CD4-positive, alpha-beta T cell treated with Interleukin-12 subunit alpha and Interleukin-12 subunit beta, for 1 hour (primary cell): ENCODE measurements at places on chromosomes 1 and 21.

DNA sequence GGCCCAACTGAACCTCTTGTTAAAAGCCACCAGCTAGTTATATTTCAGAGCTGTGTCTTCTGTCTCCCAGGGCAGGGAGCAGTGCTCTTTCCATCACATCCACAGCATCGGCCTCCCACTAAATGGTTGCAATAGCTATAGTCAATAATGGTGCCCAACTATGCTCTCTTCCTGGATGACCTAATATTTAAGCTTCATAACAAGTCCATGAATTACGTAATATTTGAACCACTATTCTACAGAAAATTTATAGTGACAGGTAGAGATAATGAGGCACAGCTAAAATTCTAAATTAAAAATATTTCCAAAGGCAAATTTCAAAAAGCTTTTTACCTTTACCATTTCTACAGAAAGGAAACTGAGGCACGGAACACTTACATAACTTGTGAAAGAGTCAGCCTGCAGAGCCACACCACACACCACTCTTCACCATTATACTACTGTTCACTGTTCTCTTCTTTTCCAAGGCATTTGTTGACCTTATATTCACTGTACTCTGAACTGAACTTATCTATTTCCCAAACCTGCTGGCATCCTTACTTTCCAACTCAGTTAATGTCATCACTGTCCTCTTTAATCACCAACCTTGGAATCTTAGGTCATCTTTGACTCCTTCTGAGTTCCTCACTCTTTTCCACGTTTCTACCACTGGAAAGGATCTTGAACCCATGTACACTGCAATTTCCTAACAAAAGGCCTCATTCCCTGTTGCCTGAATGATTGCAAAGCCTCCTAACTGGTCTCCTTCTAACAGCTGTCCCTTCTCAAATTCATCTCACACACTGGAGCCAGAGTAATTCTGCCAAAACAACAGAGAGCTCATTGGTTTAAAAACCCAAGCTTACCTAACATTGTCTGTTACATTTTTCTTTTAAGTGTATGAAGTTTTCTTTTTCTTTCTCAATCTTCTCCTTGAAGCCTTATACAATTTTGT is 85.5 kb downstream of the DDAH1 start:
- no peak for DNase-seq

DNA sequence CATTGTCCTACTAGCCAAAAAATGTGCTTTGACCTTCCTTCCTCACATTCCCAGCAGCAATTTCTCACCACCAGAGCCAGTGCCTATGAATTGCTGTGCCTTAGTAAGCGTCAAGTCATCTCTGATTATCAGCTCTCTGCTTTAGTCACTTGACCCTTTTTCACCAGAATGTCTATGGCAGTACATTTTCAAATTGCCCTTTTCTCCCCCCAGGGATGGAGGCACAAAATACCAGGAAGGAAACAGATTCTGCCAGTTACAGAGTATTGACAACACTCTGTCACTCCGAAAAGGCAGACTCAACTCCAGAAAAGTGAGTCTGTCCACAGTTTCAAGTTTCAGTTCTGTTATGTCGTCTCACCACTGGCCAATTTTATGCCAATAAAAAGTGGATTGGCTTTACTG is 167.4 kb downstream of the TNFSF18 start:
- no peak for DNase-seq

DNA sequence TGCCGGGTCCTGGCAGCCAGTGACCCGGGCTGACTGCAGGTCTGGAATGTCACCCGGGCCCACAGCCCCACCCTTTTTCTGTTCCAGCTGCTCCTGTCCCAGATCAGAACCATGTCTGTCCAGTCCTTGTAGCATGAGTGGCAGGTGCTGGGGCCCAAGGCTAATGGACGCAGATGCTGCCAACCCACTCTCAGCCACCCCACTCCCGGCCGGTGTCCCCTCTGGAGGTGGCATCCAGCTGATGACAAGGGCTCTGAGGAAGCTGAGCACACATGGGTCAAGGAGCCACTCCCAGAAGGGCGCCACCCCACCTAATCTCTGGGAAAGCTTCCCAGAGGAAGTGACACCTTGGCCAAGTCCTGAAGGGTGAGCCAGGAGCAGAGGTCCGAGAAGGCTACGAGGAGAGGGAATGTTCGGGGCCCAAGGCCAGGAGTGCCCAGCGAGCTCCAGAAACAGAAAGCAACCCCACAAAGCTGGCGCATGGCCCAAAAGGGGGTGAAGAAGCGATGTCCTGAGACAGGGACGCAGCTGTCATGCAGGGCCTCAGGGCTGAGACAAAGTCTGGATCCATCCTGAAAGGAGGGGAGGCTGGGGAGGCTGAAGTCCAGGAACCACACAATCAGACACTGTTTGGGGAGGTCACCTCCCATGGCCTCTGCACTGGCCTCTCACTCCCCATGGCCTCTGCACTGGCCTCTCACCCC is 39.5 kb downstream of the ACOT7 start:
- DNase-seq, result no peak

- DNase-seq, result no peak
Measured at GRCh38 chr1:99748419-99748818, 18.0 kb downstream of the FRRS1 start.

DNA sequence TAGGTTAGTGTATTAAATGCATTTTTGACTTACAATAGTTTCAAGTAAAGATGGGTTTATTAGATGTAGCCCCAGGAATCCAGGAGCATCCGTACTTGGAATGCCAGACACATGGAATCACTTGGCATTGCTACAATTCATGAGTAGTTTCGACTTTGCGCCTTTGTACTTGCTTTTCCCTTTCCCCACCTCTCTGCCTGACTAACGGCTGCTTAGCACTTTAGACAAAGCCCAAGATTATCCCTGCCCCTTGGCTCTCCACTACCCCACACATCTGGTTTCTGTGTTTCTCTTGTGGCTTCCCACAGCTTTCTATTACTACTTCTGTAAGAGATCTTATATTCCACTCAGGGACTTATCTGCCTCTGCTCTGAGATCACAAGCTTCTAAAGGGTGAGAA is 397.7 kb upstream of the POU3F1 start:
- DNase-seq, result no peak

DNA sequence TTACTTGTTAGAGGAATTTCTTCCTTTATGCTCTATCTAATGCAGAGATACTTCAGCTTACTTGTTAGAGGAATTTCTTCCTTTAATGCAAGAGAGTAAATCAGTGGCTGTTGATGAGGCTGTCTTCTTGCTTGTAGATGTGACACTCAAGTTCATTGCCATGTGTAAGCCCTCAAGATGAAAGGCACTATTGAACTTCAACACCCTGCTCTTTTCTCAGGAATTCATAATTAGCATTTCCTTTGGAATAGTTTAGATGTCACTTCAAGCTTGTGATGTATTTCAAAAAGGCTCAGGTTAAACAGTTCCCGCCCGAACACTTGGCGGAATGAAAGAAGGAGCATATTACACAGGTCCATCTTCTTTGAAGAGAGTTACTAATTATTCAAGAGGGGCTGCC is 251.9 kb downstream of the RGS7 start:
- DNase-seq, result no peak

- DNase-seq, result peak; percentile 37
Measured at GRCh38 chr1:182149411-182149965, 88.0 kb upstream of the ZNF648 start.

GRCh38 chr1:203823306-203823705 is 27.9 kb downstream of the ZBED6 start:
- no peak for DNase-seq

GRCh38 chr21:41731081-41731480 is 35.8 kb downstream of the RIPK4 start:
- no peak for DNase-seq

GRCh38 chr1:182192966-182193365 is 131.5 kb upstream of the ZNF648 start:
- DNase-seq, result no peak

- DNase-seq, result no peak
Measured at GRCh38 chr1:46530791-46531409, 20.5 kb downstream of the KNCN start.

GRCh38 chr1:67855961-67856360 is 22.7 kb upstream of the GNG12 start:
- no peak for DNase-seq

DNA sequence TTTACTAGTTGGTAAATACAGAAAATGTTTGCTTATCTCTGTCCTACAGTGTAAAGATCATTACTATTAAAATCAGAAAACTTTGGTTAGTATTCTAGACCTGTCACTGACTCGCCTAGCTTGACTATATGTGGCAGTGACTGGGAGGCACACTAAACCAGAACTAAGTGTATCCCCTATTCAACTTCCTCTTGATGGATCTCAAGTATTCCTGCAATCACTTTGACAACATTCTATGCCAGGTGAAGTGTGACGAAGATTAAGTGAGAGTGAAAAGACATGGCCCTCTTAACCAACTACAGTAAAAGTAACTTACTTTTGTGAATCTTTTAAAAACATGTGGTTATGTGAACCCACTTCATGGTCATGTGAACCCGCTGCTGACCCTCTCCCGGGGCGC is 223.0 kb upstream of the ADAMTS5 start:
- no peak for DNase-seq

DNA sequence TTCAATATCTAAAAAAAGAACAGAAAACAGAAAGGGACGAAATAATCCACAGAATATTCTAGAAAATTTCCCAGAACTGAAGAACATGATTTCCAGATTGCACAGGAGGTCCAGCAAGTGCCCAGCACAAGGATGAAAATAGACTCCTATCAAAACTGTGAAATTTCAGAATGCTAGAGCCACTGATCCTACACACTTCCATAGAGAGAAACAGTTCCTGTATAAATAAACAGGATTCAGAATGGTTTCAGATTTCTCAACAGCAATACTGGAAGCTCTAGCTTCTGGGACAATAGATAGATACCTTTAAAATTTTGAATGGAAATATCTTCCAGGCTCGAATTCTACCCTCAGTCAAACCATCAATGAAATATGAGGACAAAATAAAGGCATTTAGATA is 4.6 kb downstream of the TARBP1 start:
- no peak for DNase-seq

GRCh38 chr1:163565166-163565565 is 243.4 kb downstream of the NUF2 start:
- DNase-seq, result no peak

GRCh38 chr1:84425150-84425896 is 27.0 kb downstream of the DNASE2B start:
- DNase-seq, result no peak

DNA sequence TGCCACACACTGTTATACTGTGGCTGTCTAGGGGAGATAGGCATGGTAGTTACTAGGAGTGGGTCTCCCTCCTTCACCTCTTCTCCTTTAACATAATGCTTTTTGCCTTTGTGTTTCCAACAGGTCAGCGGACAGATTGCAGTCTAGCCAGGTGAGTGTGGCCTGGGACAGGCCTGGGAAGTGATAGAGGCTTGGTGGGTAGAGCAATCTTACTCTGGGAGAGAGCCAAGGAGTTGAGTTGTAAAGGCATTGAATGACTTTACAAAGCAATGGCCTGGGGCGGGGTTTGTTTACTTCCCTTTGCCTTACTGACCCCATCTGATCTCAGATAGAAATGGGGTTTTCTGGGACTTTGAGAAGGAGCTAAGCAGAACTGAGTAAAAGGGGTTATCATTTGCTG is 51.0 kb upstream of the IKBKE start:
- DNase-seq, result no peak

DNA sequence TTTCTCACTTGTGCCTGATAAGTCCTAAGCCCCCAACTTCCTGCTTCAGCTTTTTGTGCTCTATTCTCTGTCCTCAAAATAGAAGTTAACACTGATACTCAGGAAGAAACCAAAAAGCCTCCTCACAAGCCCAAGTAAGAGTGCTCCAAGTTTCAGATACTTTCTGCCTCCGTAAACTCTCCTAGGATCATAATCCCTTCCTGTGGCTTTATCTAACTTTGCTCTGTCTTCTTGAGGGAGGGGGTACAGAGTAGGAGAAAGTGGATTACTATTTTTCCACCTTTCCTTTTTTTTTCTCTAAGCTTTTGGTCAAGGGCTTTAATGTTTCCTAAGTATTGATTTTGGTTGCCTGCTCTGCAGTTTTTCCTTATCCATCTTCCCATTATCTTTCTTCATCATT is 54.6 kb downstream of the DPH5 start:
- no peak for DNase-seq

GRCh38 chr1:29172415-29172939 is 9.2 kb downstream of the SRSF4 start:
- no peak for DNase-seq

DNA sequence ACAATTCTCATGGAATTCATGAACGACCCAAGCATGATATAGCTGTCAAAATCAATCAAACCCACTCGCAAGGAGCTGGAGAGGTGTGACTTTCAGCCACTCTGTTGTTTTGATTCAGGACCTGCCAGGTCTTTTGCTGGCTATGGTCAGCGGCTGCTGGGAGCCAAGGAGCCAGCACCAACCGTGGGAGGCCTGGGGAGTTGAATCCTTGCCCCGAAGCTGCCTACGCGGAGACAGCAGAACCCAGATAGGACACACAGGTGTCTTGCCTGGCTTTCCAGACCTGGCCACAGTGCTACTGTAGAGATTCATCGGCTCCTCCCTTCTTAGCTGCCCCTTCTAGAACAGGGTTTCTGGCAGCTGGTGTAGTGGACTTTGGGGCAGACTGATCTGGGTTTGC is 42.7 kb downstream of the ZSCAN20 start:
- no peak for DNase-seq

DNA sequence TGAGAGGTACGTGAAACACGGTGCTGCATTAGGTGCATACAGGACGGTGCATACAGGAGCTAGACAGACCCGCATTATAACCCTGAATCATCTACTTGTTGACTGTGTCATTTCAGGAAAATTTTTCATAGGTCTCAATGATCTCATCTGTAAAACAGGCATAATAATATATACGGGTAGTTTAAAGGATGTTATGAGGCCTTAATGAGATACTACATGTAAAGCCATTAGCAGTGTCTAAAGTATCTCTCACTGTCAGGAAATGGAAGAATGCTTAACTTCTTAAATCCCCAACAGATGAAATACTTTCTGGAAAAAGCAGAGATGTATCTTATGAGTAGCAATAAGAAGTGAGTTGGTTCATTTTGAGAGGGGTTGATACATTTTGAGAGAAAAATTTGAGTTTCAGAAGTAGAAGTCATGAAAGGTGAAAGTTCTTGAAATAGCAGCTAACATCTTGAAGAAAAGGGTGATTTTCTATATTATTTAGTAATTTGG is 669.6 kb downstream of the PTPRC start:
- DNase-seq, result no peak
